Esophagus squamous epithelium (tissue), 5 donors: ENCODE measurements at places on chromosomes 11 and 22. TPM values are rescaled to one million over a fixed set of nuclear protein-coding genes. Genes with fewer than 3 reads are reported as not detected.

The SGSM1 gene
- total RNA-seq, result 0.21 TPM

The C11orf21 gene
- not detected for total RNA-seq

The CLMP gene
- 9.8 TPM for total RNA-seq

The LINC01488 gene
- not detected for total RNA-seq

The PYGM gene
- total RNA-seq, result 0.27 TPM

The TTC38 gene
- 13.6 TPM for total RNA-seq

The MIAT gene
- 0.50 TPM for total RNA-seq

The GLYAT gene
- not detected for total RNA-seq

The LMO2 gene
- total RNA-seq, result 18.9 TPM

The MORC2 gene
- 14.4 TPM for total RNA-seq

The RFPL2 gene
- not detected for total RNA-seq

The FOLR3 gene
- total RNA-seq, result 0.35 TPM

DNA sequence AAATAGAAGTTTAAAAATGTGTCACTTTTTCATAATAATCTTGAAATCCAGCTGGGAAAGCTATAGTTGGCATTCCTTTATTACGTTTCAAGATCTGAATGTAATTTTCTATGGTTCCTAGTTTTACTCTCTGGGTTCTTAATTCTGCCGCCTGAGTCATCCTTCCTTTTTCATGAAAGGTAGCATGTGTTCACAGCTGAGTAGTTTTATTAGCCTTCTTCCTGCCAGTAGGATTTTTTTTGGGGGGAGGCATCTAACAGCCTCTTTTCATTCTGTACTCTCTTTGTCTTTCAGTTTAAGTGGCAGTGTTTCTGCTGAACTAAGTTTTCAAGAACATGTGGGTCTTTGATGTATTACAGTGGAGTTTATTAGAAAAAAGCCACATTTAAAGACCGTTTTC, 36.5 kb downstream of the OR2AG2 start:
- no peak for DNase-seq

DNA sequence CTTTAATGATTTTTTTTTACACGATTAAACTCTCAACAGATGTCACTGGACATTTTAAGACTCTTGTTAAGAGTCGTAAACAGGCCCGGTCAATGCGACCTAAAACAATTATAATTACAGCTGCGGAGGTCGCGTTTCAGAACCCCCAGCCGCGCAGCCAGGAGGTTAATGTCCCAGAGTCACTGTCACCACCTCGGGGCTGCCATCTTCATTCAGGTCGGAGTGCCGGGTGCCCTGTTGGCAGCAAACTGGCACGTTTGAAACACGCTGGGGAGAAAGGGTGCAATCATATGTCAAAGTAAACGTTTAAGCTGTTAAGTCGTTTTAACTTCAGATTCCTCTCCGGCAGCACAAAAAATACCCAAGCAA, 711 bp upstream of the PHF21B start:
- no peak for DNase-seq

GRCh38 chr22:43325176-43325575, 18.0 kb downstream of the SCUBE1 start:
- no peak for DNase-seq

DNA sequence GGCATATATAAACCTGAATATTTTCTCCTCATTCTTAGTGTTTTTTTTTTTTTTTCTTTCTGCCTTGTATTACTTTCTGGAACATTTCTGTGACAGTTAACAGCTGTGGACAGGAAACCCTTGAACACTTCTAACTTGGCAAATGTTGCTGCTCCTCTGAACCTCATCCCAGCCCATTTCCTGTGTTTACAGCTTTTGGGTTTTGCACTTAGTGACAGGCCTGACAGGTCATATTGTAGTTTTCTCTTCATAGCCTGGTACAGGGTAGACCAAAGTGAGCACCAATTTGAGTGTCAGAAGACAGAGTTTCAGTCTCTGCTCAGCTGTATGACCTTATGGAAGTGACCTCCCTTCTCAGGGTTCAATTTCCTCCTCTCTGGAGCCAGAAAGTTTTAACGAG, 91.6 kb downstream of the STIM1 start:
- no peak for DNase-seq

GRCh38 chr22:35434061-35434710, 34.2 kb downstream of the MCM5 start:
- no peak for DNase-seq

GRCh38 chr11:17846852-17847453, 112.4 kb downstream of the KCNC1 start:
- no peak for DNase-seq

GRCh38 chr11:1121813-1122663, 35.7 kb upstream of the MUC5AC start:
- DNase-seq, result no peak

DNA sequence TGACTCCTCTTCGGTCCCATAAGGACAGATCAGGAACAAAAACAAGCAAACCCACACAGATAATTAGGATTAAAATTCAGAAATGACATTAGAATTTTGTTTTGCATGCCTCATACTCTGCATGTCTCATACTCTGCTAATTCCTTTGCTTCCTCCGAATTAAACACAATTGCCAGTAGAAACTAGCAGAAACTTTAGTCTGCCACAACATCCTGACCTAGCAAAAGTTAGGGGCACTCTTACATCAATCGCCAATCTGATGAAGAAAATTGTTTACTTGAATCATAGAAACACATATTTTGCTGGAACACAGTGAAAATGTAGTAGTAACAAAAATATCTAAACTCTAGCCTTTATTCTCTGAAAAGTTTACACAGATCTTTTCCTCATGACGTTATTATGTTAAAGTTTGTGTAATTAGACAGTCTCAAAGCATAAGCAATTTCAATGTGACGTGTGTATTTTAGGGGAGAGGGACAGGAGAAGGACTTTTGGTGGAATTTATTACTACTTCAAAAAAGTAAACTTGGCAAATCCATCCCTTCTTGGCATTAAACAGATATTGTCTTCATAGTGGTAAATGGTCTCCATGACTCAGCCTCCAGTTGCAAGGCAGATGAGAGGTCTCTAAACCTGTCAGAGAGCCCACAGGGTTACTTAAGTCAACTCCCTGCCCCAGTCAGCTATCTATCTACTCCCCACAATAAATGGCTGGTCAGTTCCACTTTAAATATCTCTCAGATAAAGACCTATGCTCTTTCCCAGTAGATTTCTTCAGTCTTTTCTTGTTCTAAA, 249.8 kb upstream of the UBASH3B start:
- no peak for DNase-seq

- DNase-seq, result no peak
Measured at GRCh38 chr11:46127150-46127638, 5.9 kb upstream of the PHF21A start.

GRCh38 chr11:10938231-10938630, 80.4 kb upstream of the ZBED5 start:
- DNase-seq, result no peak

DNA sequence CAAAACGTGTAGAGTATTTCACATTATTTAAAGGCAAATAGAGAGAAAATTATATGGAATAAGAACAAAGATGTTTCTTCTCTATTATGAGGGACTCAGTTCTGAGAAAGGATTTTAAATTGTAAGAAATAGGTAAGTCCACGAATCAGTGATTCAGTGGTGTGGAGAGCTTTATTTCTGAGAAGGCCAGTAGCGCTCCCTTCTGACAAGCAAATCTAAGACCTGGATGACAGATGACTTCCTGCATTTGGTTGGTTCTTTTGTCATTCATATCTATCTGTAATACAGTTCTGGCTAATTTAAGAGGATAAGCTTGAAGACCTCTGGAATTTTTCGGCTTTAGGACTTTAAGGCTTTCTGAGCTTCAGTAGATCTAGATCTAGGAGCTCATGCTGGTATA, 7.0 kb downstream of the CD3E start:
- no peak for DNase-seq

- no peak for DNase-seq
Measured at GRCh38 chr11:70471254-70471653, 72.9 kb downstream of the CTTN start.

GRCh38 chr22:19942157-19943081, 801 bp upstream of the TXNRD2 start:
- DNase-seq, result no peak

DNA sequence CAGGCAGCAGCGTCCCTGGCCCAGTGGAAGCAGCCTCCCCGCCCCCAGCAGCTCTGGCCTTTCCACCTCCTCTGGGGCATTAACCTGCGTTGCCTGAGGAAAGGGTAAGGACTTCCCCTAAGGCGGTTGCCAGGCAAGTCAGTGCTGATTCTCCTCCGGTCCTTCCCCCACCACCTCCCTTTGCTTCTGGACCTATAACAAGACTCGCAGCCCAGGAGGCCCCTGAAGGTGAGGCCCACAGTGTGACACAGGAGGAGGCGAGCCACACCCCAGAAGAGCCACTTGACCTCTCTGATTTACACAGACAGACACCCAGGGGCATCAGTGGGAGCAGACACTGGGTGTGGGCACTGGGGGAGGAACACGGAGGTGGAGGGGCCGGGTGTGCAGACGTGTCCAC, 35.4 kb downstream of the ASCL2 start:
- no peak for DNase-seq

DNA sequence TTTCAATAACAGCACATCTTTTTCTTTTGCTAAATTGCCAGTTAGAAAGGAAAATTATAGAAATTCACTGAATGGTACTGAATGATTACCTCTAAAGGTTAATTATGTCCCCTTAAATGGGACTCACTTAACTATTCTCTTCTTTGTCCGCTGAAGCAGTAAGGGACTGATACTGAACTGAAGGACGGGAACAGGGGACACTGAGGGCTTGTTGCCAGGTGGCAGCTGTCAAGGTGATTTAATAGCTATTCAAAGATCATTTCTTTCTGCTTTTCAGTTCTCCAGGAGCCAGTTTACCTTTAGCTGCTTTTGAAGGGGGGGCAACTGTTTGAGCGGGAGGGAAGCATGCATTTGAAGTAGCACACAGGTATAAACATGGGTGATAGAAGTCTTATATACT, 325.4 kb upstream of the CCDC90B start:
- DNase-seq, result no peak

DNA sequence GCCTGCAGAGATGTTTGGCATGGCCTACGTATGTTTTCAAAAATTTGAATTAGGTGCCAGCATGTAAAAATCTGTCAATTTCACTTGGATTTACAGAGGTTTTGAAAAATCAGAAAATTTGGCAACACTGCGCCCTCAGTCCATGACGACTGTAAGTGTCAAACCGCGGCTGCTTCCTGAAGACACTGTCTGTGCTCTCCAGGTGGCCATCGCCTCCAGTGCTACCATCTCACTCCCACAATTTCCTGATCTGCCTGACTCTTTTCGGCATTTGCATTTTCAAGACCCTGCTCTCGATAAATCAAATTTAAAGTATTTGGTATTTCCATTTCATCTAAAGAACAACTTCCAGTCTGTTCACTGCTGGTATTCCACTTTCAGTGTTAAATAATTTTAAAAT, 34.6 kb downstream of the VSIG10L2 start:
- DNase-seq, result no peak

DNA sequence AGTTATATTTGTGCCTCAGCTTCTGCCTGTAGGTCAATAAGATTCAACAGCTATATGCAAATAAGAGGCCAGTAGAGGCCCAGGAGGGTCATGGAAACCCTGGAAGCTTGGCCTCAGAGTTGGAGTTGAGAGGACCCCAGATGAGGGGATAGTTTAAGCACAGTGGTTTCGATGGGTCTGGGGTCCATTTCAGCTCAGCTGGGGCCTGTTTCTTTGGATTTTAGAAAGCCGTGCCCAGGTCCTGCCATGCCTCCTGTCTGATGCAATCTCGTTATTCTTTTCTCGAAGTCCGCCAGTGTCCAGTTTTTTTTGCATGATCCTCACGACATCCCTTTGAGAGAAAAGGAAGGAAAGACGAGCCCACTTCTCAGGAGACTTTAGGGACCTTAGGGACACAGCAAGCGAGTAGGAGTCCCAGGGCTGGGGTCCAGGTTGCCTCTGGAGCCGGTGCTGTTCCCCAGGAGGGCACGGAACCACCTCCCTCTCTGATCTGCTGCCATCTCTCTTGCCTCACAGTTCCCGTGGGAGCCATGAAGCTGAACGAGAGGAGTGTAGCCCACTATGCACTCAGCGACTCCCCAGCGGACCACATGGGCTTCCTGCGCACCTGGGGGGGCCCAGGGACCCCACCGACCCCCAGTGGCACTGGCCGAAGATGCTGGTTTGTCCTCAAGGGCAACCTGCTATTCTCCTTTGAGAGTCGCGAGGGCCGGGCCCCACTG, 2.6 kb upstream of the SMDT1 start:
- DNase-seq, result no peak

- no peak for DNase-seq
Measured at GRCh38 chr11:17298302-17298701, 21.8 kb downstream of the NUCB2 start.

GRCh38 chr11:62965574-62965973, 19.2 kb downstream of the SLC22A6 start:
- no peak for DNase-seq

DNA sequence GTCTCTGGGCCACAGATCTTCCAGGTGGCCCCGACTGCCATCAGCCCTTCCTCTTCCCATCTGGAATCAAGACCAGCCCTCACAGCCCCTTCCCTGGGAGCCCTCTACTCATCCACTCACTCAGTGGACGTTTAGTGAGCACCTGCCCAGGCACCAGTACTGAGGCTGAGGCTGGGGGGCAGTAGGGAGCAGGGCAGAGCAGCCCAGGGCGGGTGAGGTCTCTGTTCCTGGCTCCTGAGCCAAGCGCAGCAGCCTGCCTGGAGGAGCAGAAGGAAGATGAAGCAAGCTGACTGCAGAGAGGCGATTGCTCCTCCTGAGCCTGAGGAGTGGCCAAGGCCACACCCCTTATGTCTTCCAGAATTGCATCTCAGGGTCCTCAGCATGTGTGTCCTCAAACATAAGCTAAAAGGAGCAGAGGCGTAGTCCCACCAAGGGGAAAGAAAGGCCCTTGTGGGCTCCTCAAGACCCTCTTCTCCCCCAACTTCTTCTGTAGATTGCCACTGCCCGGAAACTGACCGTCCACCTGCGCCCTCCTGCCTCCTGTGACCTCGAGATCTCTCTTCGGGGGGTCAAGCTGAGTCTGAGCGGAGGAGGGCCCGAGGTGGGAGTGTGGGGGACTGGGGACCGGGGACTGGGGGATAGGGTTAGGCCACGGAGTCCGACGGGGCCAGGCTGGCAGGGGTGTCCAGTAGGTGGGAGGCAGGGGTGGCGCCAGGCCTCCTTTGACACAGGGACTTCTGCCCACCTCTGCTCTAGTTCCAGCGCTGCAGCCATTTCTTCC, 5.8 kb downstream of the MAPK8IP2 start:
- no peak for DNase-seq
